ENCODE measurements at places on chromosomes 6 and 20.

DNA sequence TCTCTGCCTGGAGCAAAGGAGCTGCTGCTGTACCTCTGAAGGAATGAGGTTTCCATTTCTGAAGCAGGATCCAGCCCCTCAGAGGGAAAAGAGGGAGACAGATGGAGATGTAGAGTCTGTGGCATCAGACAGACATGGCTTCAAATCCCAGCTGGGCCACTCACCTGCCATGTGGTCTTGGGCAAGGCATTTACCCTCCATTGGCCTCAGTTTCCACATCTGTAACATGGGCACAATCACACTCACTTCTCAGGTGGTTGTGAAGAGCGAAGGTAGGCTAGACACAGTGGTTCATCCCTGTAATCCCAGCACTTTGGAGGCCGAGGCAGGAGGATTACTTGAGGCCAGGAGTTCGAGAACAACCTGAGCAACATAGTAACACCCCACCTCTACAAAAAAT, 32.4 kb upstream of the CCDC167 start:
- DNase-seq: no peak

GRCh38 chr6:27374824-27375612, 13.5 kb upstream of the ZNF391 start:
- peak; percentile 75 for DNase-seq

DNA sequence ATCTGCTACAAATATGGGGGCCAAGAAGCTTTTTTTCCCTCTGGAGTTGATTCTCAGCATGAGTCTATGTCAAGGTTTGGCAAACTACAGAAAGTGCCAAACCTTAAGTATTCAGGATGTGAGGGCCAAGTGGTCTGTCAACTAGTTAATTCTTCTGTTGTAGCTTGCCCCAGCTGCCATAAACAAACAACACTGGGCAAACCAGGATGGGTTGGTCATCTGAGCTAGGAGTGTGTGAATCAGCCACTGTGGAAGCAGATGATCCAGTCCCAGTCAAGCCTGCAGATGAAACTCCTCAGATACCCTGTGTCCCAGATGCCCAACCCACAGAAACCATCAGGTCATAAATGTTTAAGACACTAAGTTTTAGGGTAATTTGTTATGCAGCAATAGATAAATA, 103.0 kb upstream of the MOCS1 start:
- DNase-seq: no peak

GRCh38 chr6:40856271-40856670, 182.8 kb downstream of the UNC5CL start:
- DNase-seq: no peak

DNA sequence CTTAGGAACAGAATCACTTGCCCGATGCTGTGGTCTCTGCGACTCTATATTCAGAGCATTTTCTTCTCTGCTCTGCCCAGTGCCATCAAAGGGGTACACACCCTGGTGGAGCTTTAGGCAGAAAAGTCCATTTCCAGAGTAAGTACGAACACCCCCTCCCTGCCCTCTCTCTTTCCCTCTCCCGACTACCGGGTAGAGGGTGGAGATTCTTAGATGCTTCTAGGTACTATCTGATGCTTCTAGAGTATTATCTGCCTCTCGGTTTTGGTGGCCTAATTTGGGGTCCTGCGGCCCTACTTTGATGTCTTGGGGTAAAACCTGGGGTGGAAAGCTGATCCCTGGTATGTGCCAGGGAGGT, 245.4 kb upstream of the SOX4 start:
- no peak for DNase-seq

GRCh38 chr6:152748843-152749242, 1.8 kb upstream of the VIP start:
- DNase-seq: no peak

DNA sequence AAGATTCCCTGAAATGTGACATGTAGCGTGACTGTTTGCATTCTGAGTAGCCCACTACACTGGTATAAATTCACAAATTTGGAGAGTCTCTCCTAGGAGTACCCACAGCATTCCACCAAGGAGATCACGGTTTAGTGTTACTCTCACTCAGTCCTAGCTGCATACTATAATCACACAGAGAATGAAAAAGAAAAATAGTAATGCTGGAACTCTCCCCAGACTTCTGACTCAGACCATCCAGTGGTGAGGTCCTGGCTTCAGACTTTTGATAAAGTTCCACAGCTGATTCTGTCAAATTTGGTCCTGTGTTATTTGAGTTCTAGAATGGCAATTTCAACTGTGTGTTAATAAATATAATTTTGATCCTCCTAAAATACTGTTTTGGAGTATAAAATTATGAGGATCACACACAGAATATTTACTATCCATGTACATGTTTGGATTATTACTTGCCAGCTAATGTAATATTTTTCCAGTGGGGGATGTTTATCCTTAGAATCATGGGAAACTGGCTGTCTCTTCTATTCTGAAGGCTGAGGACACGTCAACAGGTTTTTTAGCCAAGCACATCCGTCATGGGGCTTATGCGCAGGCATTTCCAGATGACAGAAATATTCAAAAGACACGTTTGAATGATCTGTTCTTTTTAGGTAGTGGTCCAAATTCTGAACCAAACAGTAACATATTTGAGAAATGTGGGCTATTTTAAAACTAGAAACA, 5.1 kb upstream of the KIAA0408 start:
- DNase-seq: no peak

DNA sequence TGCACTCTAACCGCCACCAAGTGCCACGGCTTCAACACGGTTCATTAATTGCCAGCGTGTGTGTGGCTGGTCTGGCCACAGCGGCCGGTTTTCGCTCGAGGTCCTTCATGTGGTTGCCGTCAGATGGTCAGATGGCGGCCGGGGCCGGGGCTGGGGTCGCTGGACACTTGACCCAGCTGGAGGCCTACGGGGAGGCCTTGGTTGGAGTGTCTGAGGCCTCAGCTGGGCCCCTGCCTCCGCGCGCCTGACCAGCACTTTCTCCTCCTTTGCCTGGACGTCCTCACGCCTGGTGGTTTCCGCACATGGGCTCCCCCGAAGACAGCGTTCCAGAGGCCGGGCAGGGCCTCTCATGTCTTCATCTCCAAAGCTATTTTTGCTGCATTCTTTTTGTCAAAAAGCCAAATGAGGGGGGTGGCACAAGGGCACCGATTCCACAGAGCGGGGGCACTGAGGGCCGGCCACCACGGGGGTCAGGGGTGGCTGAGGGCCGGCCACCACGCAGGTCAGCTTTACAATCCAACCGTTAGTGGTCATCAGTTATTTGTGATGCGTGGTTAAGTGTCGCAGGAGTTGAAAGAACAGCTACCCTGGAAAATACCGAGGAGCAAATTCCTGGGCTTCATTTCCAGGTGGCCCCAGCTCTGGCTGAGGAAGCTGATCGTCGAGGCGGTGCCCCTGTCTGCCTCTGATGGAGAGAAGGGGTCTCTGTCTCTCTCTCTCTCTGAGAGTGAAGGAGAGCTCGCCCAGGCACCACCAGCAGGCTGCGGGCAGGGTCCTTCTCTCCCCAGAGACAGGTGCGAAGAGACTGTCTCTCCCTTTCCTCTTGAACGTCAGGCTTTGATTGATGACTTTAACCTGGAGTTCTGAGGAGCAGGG, 50.5 kb upstream of the FRMD1 start:
- no peak for DNase-seq

DNA sequence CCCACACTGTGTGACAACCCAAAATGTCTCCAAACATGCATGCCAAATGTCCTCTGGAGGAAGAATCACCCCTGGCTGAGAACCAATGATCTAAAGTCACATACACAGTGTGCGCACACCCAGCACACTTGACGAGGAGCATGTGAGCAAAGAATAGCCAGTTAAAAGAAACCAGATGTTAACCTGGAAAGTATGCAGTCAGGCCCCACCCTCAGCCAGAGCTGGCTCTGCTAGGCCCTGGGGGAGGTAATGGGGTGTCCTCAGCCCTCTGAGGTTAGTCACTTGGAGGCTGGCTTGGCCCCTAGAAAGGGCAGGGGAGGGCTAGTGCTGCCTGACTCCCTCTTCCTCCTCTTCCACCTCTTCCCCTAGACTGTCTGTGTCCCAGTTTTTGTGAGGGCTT, 15.2 kb upstream of the GUCA1A start:
- DNase-seq: no peak

GRCh38 chr20:32052090-32052777, at the start of gene HCK:
TSS of gene HCK (plus strand) at chr20:32052242.
- peak; percentile 63 for DNase-seq

DNA sequence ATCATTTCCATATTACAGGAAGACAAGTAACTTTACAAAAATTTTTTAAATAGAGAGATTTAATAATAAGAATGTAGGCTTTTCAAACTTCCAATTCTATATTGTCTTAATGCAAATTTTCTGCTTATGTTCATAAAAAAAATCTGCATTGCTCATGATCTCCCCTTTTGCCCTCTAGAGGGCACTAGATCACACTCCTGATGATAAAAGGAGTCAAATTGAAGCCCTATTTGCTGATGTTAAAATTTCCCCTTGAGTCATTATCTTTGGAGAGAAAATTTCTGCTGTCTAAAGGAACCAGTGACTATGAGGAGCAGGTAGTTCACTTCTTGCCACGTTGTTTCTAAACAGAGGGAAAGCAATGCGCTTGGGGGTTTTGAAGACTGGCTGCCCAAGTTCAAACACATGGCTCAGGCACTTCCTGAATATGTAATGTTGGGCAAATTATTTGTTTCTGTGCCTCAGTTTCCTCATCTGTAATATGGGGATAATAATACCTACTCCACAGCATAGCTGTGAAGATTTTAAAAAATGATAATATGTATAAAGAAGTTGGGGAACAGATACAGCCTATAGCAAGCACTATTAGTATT, 874.2 kb downstream of the TFAP2A start:
- no peak for DNase-seq

DNA sequence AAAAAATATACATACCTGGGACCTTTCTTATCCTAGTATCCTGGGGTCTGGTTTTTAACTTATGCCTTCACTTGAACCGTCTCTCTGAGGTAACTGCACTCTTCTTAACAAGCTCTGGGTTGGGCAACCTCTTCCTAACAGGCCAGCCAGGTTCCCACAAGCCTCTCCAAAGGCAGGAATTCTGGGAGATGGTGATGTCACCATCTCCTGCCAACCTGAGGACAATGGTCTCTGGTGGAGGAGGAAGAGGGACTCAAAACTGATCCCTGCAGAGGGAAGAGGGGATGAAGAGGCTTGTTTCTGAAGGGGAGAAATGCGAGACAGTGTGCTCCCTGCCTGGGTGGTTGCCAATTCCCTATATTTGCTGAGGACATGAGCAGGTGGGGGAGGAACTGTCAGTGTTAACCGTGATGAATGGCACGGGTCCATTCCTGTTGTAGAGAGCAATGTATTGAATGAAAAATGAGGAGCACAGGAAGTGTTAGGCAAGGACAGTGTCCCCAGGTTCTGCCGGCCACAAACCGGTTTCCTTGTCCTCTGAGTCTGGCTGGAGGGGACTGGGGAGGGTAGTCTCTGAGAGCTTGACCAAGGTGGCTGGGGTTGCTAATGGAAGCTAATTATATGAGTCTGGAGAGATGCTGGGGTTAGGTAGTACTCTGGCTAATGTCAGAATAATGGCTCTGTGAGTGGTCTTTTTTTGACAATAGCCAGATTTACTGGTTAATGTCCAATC, 95.5 kb downstream of the KCNB1 start:
- no peak for DNase-seq

- no peak for DNase-seq
Observed at GRCh38 chr6:109242925-109243324, 139.3 kb downstream of the CD164 start.

DNA sequence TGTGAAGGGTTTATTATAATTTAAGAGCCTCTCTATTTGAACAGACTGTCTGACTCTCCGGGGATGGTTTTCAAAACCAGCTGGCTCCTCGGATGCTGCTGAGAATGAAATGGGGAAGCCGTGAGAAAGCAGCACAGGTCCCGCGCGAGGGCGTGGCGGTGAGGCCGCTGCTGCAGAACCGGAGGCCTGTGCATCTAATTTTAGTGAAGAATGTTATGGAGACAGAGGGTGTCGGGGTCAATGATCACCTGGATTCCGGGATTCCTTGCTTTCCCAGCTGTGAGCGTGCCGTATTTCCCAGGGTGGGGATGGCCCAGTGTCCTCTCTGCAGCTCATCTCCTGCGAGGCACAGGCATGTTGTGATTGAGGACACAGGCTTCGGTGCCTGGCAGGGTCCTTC, 348.0 kb downstream of the CDH4 start:
- no peak for DNase-seq

- peak; percentile 40 for DNase-seq
Observed at GRCh38 chr6:5665173-5665572, 341.6 kb downstream of the NRN1 start.

- no peak for DNase-seq
Observed at GRCh38 chr6:119791736-119792135, 442.2 kb upstream of the MAN1A1 start.

DNA sequence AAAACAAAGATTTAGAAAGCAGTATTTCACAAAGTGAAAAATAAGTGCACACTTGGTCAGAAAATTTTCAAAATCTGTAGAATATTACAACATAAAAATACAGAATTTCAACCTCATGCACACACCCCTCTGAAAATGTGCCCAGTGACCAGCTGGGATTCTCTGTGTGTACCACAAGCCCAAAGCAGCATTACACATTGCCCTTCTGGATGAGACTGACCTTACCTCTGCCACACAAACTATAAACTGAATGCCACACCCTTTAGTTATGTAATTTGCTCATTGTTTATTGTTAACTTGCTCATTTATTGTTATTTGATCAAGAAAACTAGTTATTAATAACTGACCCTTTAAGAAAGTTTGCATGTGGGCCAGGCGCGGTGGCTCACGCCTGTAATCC, 303.0 kb downstream of the FOXC1 start:
- DNase-seq: no peak

GRCh38 chr6:14770572-14770971, 475.3 kb upstream of the JARID2 start:
- no peak for DNase-seq

- DNase-seq: no peak
Observed at GRCh38 chr6:137750297-137750696, 116.8 kb upstream of the TNFAIP3 start.

GRCh38 chr6:146990284-146990683, 213.9 kb upstream of the STXBP5 start:
- DNase-seq: no peak

DNA sequence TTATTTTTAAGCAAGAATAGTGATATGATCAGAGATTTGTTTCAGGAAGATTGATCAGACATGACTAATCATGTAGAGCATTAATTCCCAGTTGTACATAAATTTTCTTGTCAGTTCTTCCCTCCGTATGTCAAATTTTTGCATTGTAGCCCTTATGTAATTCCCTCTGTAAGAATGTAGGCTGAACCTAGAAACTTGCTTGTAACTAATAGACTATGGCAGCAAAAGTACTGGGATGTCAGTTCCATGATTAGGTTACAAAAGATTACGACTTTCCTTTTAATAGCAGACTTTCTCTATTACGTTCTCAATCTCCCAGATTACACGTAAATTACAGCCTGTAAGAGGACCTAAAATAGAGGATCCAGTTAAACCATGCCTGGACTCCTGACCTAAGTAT, 79.4 kb upstream of the EPHA7 start:
- no peak for DNase-seq

DNA sequence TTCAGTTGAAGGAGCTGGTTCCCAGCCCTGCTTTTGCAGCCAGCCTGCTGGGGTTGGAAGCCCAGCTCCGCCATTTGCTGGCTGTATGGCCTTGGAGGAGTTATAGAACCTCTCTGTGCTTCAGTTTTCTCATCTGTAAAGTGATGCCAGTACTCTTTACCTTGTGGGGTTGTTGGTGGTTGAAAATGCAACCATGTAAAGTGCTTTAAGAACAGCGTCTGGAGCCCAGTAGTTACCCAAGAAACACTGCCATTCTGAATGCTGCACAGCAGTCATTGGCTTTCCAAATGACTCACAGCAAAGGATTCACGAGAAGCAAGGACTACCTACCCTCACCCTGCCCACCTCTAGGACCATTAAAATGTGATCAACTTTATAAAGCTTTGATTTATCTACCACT, 154.4 kb downstream of the F13A1 start:
- DNase-seq: no peak

All from CD4-positive, alpha-beta T cell treated with Interferon gamma for 1 hour (primary cell).